ENCODE measurements at places on chromosomes 2 and 18. TPM values are rescaled to one million over a fixed set of nuclear protein-coding genes. Genes with fewer than 3 reads are reported as not detected.

GRCh38 chr2:64492821-64493220 lies 31.3 kb upstream of the AFTPH start:
- no peak for DNase-seq

PAX8 gene
- total RNA-seq: under 0.01 TPM

DNA sequence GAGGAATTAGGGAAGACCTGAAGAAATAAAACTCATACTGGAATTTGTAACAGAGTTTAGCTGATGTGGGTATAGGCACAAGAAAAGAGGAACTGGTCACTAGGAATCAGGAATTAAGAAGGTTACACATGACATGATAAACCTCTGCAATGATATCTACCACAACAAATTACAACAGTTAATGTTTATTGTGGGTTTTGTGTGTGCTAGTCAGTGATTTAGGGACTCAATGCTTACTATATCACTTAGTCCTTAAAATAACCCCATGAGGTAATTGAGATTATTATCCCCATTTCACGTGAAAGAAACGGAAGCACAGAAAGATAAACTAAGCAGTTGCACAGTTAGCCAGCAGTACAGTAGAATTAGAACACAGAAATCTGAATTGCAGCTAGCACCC lies 415.8 kb upstream of the ZEB2 start:
- no peak for DNase-seq

GRCh38 chr2:177272765-177273164 lies 8.2 kb upstream of the NFE2L2 start:
- no peak for DNase-seq

DNA sequence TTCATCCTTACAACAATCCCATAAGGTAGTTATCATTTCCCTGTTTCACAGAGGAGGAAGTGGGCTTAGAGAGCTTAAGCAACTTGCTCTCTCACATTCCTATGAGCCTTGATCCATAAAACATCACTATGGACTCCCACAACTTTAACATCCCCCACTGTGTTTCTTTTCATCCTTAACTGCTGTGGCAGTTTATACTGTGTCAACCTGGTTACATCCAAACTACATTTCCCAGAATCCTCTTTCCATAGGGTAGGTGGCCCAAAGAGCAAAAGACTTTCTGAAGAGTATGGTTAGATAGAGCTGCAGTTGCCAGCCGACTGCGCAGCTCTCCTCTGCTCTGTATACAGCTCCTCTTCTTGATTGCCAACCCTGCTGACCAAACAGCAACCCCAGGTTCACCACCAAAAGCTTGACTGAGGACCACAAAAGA lies 22.5 kb downstream of the MAP3K2 start:
- no peak for DNase-seq

Measured in frontal cortex (tissue), 4 donors.